Hypothalamus (tissue), 51 donors: ENCODE measurements at places on chromosomes 12 and 14.

DNA sequence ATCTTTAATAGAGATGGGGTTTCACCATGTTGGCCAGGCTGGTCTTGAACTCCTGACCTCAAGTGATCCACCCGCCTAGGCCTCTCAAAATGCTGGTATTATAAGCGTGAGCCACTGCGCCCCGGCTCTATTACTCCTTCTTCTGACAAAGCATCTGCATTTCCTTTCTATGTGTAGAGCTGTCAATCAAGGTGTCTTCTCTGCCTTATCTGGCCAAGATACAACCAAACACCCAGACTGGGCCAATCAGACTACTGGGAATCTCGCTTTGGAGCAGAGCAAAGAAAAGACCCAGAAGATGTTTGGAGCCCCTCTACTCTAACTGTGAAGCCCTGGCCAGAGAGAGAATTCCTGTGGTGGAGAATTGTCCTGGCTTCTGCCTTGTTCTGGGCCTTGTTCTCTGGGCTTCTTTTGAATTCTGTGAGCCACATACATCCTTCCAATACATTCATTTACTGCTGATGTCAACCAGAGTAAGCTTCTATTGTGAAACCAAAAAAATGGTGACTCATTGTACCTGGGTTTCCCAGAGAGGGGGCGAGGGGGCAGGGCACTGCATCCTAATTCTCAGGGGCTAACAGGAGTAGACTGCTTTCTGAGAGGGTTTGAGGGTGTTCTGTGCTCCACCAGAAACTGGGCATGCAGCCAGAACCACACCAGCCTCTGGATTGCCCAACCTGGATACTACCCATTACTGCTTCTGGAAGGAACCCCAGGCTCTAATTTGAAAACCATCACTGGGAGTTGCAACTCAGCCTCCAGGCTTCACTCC lies 18.8 kb upstream of the FLVCR2 start:
- DNase-seq = no peak

DNA sequence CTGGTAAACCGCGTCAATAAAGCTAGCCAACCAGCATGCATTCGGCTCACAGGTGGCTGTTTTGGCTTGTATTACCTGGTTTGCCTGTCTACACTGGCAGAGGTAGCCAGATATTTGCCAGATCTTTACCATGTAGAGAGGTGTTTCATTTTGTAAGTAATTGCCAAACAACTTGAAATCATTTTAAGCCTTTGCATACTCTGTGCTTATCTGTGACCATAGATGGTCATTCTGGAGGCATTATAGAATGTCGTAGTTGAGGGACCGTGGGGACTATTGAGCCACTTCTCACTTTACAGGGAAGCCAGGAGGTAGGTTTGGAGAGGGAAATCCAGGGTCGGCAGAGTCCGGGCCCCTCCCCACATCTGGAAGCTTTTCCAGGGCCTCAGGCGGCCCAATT lies 5.9 kb downstream of the ADGRD1 start:
- no peak for DNase-seq

- no peak for DNase-seq
Observed at GRCh38 chr12:94099632-94100031, 48.7 kb upstream of the PLXNC1 start.

DNA sequence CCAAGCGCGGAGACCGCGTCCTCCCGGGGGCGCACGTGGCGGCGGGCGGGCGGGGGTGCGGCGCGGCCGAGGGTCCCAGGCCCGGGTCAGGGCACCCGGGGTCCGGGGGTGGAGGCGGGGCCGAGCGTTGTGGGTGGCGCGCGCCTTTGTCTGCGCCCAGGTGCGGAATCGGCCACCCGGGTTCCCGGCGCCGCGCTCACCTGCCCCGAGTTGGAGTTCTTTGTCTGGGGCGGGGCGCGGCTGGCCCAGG lies 50.1 kb downstream of the LRCOL1 start:
- no peak for DNase-seq

GRCh38 chr12:125148316-125148715 lies 83.1 kb downstream of the AACS start:
- no peak for DNase-seq

DNA sequence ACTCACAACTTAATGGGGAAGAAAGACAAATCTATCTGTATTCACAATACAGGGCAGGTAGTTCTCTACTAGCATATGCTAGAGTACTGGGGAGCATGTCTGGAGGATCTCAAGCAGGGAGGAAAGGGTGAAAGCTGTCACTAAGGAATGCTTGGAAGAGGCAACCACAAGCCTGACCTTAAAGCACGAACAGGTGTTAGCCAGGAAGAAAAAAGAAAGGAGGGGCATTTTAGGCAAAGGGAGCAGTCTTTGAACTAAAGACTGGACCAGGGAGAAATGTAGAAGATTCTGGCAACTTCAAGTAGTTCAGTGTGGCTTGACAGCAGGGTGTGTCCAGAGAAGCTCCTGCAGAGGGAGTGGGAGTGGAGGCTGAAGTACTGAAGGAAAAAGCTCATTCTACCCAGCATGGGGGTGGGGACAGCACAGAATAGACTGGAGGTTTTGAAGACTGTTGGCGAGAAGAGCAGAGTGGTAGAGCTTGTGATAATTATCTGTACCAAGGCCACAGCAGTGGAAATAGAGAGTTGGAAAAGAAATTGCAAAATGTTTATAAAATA lies 50.9 kb downstream of the AP5M1 start:
- no peak for DNase-seq

- no peak for DNase-seq
Observed at GRCh38 chr12:112418273-112418607, 507 bp upstream of the PTPN11 start.

DNA sequence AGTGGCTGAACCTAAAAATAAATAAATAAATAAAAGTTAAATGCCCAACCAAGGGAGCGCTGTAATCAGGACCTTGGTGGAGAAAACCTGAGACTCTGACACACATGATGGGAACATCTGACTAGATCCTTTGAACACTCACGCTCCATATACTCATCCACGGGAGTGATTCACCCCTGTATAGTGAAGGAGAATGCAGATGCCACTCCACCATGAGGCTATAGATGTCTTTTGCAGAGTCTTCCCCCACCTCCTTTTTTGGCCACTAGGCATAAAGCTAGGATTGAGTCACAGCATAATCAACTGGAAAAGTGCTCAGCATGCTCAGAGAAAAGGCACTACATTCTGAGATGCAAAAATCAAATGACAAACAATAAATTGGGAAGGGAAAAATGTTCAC lies 19.0 kb downstream of the ADAM20 start:
- no peak for DNase-seq

- DNase-seq = no peak
Observed at GRCh38 chr14:66910311-66910840, 278.9 kb upstream of the GARIN2 start.

DNA sequence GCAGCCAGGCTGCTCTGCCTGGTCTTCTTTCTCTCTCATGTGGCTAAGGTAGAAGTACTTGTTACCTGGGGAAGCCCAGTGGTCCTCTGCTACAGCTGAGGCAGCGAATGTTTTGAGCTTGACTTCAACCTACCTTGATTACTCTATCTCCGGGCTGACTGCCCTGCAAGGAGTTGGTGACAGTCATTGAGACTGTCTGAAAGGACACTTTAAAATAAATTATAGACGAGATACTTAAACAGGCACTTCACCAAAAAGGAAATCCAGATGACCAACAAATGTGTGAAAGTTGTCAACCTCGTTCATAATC lies 474 bp upstream of the CIT start:
- DNase-seq = no peak

DNA sequence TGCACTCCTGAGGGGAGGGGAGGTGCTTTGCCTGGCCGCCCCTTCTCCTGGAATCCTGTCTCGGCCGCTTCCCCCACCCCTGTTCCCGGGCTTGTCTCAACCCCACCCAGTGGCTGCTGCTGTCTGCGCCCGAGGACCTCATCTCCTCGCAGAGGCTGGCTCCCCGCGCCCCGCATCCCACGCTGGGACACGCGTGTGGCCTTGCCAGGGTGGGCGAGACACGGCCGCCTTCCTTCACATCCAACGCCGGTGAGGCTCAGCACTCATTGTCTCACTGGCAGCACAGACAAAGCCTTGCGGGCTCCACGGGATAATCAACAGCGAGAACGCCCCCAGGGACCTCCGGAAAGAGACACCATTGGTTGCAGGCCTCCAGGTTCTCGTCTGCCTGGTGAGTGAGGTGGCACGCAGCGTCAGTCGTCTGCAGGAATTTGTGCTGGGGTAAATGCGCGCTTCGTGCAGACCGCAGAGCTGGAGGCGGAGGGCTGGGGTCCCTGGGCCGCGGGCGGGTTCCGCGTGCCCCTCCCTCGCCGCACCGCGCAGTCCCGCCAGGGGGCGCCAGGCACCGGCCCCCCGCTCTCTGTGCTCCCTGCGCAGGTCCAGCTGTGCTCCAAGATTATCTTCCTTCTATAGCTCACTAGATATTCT lies 26.8 kb downstream of the CCDC177 start:
- no peak for DNase-seq

- DNase-seq = no peak
Observed at GRCh38 chr12:6084969-6085450, 39.5 kb downstream of the VWF start.

GRCh38 chr14:20529806-20530205 lies 24.5 kb downstream of the RNASE10 start:
- DNase-seq = no peak

DNA sequence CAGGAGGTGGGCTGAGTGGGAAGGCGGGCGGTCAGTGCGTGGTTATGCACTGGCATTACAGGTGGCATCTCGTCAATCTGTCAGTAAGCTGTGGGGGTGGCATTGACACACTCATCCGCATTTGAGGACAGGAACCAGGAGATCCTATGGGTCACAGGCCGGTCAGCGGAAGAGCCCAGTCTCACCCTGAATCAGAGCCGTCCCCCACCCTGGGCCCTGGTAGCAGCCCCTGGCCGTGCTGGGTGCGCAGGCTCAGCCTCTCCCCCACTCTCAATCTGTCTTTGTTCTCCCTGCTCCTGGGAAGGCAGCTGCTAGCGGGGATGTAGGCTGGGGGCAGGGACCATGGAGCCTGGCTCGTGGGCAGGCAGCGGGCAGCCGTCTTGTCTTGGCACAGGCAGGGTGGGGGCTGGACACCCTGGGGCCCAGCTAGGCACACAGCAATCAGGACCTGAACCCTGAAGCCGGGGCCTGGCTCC lies 5.1 kb downstream of the INF2 start:
- peak; percentile 86 for DNase-seq

- no peak for DNase-seq
Observed at GRCh38 chr12:122139266-122139665, 34.8 kb downstream of the IL31 start.

- DNase-seq = no peak
Observed at GRCh38 chr14:89303456-89304435, 113.3 kb downstream of the FOXN3 start.

DNA sequence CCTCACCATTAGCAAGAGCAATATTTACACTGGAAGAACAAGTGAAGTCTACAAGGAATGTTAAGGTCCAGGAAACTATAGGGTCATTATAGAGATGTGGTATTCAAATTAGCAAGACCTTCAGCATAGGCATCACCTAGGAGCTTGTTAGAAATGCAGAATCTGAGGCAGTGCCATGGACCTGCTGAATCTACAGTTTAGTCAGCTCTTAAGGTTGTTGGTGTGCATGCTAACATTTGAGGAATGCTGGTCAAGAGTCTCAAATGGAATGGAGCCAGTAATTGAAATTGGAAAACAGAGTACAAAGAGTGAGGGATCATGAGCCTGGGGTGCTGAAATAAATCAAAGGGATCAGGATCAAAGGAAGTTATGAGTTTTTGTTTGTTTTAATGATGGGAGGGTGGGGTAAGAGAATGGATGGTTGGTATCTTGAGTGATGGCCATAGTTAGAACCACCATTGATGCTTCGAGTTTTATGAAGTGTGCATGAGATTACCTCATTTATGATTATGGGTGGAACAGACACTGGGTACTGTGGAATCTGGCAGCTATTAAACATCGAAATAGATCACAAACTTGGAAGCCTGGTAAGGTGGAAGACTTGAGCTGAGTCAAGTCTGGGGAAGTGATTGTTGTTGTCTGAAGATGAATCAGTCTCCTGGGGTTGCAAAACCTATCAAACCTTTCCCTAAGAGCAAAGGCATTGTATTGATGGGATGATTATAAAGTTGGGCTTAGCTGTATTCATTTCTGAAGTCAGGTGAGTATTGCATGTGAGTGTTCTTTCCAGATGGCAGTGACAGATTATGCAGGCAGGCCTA lies 323.3 kb upstream of the E2F7 start:
- no peak for DNase-seq

- DNase-seq = no peak
Observed at GRCh38 chr12:88633312-88633711, 53.0 kb upstream of the KITLG start.

DNA sequence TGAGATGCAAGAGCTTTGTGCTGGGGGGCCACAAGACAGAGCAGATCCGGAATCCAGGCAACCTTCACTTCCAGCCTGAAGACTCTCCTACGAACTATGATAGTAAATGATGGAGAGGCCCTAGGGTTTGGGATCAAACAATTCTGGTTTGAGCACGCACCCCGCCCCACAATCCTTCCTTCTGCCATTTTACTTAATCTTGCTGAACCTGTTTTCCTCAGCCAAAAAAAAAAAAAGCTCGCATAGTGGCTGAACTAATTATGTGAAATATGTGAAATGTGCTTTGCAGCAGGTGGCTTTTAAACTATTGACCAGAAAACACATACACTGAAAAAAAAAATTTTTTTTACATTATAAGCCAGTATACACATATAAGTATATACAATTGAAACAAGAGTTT lies 667 bp upstream of the ITFG2 start:
- DNase-seq = no peak

DNA sequence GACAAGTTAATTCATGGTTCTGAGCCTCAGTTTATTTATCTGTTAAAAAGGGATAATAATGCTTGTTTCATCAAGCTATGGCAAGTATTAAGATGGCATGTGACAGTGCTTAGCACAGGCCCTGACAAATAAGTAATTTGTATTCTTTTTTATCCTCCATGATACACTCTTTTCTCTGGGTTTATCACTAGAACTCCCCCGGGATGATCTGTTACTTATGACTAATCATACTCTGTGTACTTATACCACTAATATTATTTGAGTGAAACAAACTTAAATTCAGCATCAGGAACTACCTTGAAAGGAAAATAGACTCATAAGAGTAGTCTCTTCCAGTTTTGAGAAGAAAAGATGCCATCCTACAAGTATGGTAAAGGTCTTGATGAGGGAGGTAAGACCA lies 283.8 kb downstream of the PAWR start:
- DNase-seq = no peak

DNA sequence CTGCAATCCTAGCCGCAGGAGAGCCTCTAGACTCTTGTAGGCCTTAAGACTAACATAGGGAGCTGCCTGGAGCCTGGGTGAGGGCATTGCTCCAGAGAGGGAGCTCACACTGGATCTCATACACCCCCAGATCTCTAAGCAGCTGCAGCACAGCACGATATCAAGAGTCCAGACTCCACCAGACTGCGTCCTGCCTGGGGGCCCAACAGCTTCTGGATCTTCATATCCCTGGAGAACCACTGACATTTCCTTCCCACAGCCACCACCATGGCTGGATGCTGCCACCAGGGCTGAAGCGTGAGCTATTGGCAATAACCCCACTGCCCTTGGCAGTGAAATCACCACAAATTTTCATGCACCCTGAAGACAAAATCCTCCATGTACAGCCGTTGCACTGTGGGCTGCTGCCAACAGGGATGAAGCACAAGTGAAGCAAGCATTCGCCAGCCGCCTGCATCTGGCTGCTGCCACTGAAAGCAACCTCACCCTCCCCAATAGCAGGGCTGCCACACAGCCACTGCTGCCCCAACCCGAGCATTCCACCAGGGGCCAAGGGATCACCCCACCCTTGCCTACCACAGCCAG lies 28.2 kb downstream of the CACNA2D4 start:
- DNase-seq = no peak
